Frontal cortex (tissue), 4 donors: ENCODE measurements at places on chromosomes 2 and 18. TPM values are rescaled to one million over a fixed set of nuclear protein-coding genes. Genes with fewer than 3 reads are reported as not detected.

GRCh38 chr2:229768235-229768634, 53.9 kb upstream of the DNER start:
- no peak for DNase-seq

- DNase-seq, result peak; percentile 77
Observed at GRCh38 chr18:62982600-62983251, 267.4 kb downstream of the PHLPP1 start.

DNA sequence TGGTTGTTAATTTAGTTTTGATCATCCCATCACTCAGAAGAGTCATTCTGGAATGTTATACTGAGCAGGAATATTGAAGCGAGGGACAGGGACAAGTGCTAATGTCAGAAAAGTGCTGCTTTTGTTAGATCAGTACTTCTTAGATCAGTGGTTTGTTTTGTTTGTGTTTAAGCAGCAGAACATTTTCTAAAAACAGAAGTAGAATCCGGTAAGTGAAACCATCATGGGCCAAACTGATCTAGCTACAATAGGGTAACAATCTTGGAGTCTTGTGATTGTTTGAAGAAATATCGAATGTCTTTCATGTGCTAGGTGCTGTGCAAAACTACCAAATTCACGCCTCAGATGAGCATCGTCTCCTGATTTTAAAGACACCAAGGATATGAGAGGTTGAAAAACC, 45.1 kb upstream of the SEC11C start:
- DNase-seq, result no peak

The IL1R2 gene
- not detected for total RNA-seq

The GRB14 gene
- 15.1 TPM for total RNA-seq

The CDK5R2 gene
- 5.3 TPM for total RNA-seq

The UGT1A3 gene
- not detected for total RNA-seq

The MRO gene
- 0.82 TPM for total RNA-seq

The NETO1 gene
- 44.4 TPM for total RNA-seq
